ENCODE measurements at places on chromosomes 12 and 14.
A peak's percentile ranks its signal among the peaks of the same experiment; 100 is the strongest.

GRCh38 chr12:47903927-47904712 lies 674 bp downstream of the VDR start:
- no peak for DNase-seq

DNA sequence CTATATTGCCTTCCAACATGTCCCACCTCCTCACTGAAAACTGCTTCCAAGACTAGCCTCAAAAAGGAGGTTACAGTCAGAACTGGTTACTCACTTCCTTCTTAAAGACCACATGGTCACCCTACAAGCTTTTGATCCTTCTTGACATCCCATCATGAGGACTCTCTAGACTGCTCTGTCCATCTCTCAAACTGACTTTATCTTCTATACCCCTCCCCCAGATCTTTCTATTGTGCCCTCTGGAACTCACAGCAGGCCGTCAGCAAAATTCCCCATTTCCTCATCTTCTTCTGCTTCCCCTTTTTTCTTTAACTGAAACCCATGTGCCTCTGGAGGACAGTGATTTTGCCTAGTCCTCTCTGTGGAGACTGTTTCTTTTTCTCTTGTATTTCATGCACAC lies 18.1 kb upstream of the IGF1 start:
- no peak for DNase-seq

- DNase-seq, result peak; percentile 46
These were observed 140.5 kb downstream of the PRKCH start for GRCh38 chr14:61461808-61462275.

DNA sequence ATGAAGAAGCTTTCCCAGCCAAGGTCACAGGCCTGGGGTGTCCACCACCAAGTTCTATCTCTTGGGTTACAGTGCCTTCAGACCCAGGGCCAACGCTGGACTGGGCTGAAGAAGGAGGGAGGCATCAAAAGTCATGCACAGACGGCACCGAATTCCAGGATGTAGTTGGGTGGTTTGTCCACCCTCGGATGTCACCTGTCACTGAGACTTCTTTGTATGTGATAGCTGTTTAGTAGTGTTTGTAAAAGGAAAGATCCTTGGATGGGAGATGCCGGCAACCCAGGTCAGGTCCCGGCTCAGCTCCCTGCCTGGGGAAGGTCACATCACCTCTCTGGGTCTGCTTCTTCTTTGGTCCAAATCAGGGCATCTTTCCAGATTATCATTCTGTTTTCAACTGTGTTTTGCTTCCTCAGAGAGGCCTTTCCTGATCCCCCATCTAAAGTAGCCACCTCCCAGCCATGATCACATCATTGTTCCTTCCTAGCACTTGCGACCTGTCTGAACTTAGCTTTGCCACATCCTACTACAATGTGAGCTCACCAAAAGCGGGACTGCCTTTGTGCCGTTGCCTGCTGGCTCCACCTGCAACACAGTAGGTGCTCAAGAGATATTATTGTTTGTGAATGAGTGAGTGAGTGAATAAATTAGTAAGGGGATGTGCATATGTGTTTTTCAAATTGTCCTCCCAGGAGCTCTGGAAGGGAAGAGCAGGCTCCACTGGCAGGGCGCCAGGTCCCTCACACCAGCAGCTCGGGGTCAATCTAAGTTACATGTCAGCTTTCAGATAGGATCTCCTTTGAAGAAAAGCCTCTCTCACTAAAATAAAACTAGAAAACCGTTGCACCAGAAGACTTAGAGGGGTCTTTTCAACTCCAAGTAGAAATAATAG lies 2.1 kb downstream of the TSPAN11 start:
- no peak for DNase-seq

DNA sequence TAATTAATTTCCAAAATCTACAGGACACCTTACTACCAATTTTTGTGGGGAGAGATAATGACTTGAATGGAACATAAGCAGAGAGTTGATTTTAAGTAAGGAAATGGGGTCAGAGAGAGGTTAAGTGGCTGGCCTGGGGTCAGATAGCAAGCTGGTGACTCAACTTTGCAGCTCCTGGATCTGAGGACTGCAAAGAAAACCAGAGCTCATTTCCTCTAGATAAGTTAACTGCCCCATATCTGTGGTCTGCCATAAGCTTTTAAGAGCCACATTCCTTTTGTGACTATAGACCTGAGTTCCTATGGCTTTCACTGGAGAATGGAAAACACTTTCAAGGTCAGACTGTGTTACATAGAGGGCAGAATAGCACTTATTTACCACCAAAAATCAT lies 201.2 kb upstream of the PRICKLE1 start:
- DNase-seq, result no peak

GRCh38 chr12:57235017-57235727 lies 5.7 kb downstream of the SHMT2 start:
- DNase-seq, result peak; percentile 90

GRCh38 chr12:123767613-123768012 lies 5.5 kb downstream of the DNAH10 start:
- DNase-seq, result no peak

- no peak for DNase-seq
These were observed 202.6 kb upstream of the AVPR1A start for GRCh38 chr12:63353559-63353958.

DNA sequence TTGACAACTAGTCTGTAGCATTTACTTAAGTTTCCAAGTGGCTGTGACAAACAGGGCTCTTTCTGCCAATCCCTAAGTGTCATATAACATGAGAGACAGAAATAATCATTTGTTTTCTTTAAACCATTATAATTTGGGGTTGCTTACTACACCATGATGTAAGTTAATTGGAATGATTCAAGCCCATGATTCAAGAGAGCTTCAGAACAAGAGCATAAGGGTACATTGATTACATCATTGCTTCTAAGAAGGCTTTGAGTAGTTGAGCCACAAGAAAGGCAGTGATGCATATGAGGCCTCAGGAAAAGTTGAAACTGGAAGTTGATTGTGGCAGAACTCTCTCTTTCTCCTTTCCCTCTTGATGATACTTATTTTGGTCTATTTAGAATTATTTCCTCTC lies 444.0 kb downstream of the CCER1 start:
- DNase-seq, result no peak

DNA sequence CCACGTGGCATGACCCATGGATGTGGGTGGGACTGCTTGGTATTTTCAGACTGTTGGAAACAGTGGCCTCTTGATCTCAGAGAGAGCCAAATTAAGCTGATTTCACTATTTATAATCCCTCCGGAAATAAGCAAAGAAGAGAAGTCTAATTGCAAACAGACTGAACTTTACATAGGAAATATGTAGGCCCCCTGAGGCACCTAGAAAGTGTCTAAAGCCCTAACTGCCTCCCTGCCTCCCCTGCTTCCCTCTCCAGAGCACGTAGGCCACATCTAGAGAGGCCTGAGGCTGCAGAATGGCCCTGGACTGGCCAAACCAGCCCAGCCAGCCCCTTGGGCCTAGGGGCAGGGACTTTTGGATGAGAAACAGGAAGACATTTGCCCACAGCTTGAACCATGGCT lies 123.8 kb downstream of the ZFP36L1 start:
- no peak for DNase-seq

- DNase-seq, result no peak
These were observed 742.5 kb upstream of the MDGA2 start for GRCh38 chr14:48417715-48418500.

Data from brain pericyte (primary cell).